Renal pelvis (tissue), 12 donors: ENCODE measurements at places on chromosomes 3 and 15. TPM values are rescaled to one million over a fixed set of nuclear protein-coding genes. Genes with fewer than 3 reads are reported as not detected.

DNA sequence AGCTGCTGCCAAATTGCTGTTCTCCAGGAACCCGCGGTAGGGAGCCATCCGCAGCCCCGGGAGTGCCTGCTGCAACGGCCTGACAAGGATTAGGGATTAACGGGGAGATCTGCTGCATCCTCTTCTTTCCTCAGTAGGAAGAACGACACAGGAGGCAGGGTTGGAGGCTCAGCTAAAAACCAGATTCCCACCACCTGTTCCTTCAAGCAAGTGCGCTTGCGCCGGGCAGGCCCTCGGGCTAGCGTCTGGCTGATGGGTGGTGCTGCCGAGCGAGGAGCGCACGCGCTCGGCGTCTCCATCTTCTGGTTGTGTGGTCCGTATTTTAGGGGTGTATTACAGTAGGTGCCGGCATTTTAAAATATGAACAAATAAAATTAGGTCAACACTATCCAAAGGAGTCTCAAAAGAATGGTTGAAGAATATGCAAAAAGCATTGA, 25.4 kb upstream of the SLC25A26 start:
- peak; percentile 54 for DNase-seq

DNA sequence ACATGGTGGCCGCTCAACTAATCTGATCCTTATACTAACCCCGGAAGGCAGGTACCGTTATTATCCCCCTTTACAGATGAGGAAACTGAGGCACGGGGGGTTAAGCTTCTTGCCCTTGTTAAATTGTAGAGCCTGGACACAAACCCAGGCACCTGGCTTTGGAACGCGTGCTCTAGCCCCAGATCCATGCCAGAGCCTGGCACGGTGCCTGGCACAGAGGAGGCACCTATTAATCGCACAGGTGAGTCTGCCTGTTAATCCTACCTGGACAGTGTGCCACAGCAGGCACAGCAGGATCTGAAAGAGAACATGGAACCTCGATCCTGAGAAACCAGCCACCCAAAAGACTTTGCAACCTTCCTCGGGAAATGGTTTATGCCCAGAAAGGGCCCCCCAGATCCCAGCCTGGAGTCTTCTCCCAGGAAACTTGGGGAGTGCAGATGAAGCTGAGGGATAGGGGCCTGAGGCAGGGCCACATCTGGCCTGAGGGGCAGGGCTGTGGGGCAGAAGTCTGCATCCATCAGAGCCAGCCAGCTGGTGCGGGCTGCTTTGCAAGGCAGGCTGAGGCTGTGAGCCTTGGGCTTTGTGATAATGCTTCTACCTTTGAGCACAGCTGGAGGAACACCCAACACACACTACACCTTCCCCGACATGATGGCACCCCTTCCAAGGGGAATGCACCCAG, 55.3 kb upstream of the SLC6A1 start:
- DNase-seq: no peak

DNA sequence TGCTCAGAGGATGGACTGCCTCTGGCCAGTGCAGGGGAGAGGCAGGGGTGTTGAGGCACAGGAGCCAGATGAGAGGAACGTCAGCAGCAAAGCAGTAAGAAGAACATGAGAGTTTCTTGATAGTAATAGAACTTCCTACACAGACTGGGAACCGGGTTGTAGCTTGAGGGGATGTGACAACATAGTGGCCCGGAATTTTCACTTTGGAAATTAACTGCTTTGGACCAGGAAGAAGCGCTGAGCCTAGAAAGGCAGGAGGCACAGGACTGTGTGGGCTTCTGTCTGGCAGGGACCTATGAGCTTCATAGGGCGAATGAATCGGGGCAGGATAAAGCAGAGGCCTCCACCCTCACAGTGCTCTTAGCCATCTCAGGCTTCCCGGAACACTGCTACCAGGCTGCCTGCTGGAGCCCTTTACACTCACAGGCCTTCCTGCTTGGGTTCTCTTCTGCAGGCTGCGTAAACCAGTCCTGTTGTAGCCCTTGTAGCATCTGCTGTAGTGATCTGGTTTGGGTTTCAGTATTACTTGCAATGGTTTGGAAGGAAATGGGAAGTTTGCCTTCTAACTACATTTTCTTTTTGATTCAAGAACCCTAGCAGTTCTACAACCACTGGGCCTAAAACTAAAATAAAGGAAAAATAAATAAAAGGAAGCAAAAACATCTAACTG, 3.3 kb upstream of the ADPGK start:
- no peak for DNase-seq

DNA sequence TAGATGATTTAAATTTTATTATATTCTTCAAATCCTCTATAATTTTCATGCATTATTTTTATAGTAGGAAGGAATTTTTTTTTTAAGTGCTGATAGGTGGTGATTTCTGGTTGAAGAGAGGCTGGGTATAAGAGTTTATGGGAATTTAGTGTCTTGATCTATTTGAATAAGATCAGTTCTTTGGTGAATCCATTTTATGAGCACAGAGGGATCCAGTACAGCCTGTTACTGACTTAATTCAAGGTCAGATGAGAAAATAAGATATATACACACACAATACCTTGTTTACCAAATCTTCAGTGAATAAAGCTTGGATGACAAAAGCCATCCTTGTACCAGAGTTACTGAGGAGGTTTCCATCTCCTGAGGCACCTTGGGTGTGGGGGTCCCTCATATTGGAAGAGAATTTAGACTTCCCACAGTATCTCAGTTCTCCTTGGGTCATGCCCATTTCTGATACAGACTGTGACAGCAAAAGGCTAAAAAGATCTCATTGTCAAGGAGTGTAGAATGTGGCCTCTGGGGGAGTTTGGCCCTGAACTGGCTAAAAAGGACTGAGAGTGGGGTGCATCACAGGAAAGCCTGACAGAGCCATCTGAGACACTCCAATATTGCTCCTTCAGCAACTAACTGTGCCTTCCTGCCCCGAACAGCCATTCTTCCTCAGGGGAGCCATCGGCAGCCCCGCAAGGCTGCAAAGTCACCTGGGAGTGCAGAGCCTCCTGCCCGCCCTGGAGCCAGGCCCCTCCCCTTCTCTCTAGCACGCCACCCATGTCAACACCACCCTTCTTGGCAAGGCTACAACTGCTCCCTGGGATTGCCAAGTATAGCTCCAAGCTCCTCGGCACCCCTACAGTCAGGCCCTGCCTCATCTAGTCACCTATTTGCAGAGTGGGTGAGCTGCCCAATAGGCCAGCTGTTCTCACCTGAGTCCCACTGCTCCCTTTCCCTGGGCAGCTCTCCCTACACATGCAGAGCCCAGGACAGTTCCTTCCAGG, 43.1 kb upstream of the HACD2 start:
- DNase-seq: no peak

GRCh38 chr3:27325419-27325818, 43.8 kb downstream of the NEK10 start:
- no peak for DNase-seq

DNA sequence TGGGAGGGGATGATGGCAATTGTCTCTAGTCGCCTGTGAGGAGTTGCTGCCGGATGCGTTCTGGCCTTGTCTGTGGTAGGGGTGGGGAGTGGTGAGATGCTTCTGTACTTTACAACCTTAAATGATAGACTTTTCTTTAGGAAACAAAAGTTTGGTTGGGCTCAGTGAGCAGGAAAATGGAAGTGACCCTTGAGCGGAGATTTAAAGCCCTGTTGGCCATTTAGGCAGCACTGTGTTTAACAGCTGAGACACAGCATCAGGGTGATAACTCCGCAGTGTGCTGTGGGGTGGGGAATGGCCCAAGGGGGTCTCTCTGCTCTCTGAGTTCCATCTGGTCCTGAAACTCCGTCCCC, 36.6 kb downstream of the SPSB4 start:
- peak; percentile 66 for DNase-seq

GRCh38 chr15:43930079-43930478, 103.3 kb downstream of the WDR76 start:
- DNase-seq: no peak

DNA sequence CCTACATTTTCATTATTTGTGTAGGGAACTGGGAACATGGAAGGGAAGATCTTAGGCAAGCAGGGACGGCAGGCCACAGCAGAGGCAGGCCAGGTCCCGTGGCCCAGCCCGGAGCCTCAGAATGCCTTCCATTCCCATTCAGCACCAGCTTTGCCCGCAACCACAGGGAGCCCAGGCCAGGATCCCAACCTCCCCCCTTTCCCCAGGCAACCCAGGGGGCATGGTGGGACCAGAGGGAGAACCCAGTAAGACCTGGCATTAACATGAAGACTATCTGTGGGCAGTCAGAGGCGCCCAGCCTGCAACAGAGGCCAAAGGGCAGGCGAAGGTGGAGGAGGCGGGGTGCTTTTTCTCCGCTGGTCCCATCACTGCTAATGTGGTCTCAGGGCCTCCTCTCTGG, 135.6 kb downstream of the TPRA1 start:
- no peak for DNase-seq

DNA sequence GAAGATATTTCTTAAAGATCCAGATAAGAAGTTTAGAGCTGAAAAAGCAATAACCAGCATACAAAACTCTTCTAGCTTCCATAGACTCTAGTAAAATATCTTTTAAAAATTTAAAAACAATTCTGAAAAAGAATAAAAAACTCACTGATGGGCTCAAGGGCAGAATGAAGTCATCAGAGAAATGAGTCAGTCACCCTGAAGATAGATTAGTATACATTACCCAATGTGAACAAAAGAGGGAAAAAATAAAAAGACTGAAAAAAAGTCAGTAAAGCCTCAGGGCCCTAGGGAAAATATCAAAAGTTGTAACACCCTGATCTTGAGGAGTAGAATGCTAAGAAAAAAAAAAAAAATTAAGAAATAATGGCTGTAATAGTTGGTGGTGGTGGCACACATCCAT, 11.4 kb downstream of the DET1 start:
- DNase-seq: no peak

- DNase-seq: no peak
These were observed 185.0 kb upstream of the ANKRD28 start for GRCh38 chr3:15982667-15983196.

DNA sequence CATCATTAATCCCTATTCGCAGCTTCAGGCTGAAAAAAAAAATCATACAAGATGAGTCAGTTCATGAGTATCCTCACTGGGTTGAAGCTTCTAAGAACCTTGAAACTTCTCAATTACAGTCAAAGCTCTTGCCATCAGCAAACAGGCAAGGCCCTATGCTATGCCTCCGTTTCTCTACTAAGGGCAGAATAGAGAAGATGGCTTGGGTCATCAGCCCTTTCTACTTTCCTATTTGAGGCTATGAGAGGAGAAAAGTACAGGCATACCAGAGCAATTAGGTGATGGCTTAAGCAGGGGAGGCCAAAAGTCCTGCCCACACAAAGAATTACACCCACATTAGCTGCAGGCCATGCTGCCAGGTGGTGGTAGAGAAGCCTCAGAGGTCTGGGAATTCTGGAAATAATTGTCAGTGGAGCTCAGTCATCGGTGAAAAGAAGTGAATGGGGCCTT, 89.0 kb downstream of the MRPL46 start:
- no peak for DNase-seq

DNA sequence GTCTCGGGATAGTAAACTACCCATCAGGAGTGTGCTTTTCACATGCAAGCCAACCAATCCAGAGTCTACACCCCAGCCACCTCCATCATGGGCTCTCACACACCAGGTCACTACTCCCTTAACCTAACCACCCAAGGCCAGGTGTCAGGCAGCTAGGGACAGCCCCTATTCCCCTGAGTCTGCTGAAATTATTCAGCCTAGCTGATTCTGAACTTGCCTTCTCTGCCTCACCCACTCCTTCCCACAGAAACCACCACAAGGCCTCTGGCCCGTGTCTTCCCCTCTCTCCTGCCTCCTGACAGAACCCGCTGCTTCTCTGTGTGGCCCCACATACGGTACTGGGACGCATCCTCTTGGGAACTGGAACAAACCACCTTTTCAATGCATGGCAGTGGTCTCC, 82.1 kb downstream of the PCSK6 start:
- DNase-seq: no peak

CPOX gene
- 23.9 TPM for polyA plus RNA-seq

LOXL1 gene
- polyA plus RNA-seq: 73.6 TPM

MB21D2 gene
- polyA plus RNA-seq: 18.6 TPM

UBAP1L gene
- 9.8 TPM for polyA plus RNA-seq

PSTPIP1 gene
- 2.4 TPM for polyA plus RNA-seq

DNAH12 gene
- polyA plus RNA-seq: 1.7 TPM

CFAP44 gene
- 27.6 TPM for polyA plus RNA-seq

ATP13A4 gene
- 1.6 TPM for polyA plus RNA-seq
